SK-MEL-5 (cell line): ENCODE measurements at places on chromosomes 13 and 19.

DNA sequence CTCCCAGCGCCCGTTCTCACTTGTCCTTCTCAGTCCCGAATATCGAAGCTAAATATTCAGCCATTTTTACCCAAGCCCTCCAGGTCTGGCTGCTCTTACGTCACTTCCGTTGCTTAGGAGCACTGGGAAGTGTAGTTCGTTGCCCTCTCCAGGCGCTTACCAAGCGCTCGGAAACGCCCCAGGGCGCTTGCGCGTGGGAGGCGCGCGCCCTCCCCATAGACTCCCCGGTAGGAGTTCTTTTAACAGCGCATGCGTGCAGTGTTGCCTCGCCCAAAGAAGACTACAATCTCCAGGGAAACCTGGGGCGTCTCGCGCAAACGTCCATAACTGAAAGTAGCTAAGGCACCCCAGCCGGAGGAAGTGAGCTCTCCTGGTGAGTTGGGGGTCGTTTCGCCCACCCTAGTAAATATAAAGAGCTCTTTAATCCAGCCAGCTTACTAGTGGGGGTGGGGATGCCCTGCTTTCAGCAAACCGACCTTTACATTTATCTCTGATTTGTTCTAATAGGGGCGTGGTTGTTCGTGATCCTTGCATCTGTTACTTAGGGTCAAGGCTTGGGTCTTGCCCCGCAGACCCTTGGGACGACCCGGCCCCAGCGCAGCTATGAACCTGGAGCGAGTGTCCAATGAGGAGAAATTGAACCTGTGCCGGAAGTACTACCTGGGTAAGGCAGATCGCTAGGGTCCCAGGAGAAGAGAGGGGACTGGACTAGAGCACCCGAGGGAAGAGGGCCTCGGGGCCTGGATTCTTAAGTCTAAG is at the start of the genes PSENEN and U2AF1L4:
Gene PSENEN (plus strand): TSS at position 324 of the 759 bp plus-strand sequence. CDS start 280 bp downstream, at position 604.
Gene U2AF1L4 (minus strand): TSS at position 91 of the 759 bp plus-strand sequence. CDS start 27 bp downstream, at position 64.
- DNase-seq = peak; percentile 98

DNA sequence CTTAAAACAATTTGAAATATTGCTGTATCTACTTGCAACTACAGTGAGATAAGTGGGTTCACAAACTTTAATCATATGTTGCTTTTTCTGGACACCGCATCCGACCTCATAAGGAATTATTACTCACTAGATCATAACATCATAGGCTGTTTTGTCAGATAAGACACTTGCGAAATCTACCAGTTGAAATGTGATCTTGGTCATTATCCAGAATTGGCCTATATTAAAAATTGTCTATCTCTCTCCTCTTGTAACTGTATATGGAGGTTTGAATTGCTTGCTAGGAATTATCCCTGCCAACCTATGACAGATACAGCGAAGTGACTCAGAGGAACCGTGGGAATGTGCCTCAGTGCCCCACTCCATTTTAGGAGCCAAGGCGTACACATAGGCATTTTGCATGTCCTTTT is 117.0 kb upstream of the POSTN start:
- DNase-seq = no peak

GRCh38 chr13:90751026-90751425 is 596.5 kb upstream of the MIR17HG start:
- DNase-seq = no peak

GRCh38 chr13:25872481-25873241 is 179.2 kb downstream of the SHISA2 start:
- no peak for DNase-seq

- peak; percentile 69 for DNase-seq
These were observed 161.6 kb downstream of the FLT1 start for GRCh38 chr13:28333204-28333881.
